ENCODE measurements at places on chromosomes 3 and 15.

- DNase-seq, result no peak
Observed at GRCh38 chr15:42401544-42402454, 42.5 kb downstream of the CAPN3 start.

DNA sequence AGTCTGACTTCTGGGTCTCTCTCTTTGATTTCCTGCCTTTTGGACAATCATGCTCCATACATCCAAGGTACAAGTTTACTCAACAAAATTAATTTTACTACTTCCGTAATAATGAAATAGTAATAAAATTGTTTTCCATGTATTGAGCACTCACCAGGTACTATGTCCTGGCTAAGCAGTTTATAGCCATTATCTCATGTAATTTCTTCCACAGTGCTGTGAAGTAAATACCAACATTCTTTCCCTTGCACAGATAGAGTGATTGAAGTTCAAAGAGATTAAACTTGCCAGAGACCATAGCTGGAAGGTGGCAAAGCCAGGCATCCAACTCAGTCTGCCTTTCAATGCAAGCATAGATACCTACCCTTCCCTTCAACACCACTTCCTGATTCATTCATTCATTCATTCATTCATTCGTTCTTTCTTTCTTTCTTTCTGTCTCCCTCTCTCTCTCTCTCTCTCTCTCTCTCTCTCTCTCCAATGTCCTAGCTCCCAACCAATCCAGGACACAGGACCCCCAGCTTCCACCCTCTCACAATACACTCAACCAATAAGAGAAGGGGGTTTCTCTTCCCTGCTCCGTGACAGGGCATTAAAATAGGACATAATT, 12.4 kb downstream of the THRB start:
- DNase-seq, result no peak

GRCh38 chr15:92184679-92185230, 208.9 kb upstream of the ST8SIA2 start:
- DNase-seq, result no peak

DNA sequence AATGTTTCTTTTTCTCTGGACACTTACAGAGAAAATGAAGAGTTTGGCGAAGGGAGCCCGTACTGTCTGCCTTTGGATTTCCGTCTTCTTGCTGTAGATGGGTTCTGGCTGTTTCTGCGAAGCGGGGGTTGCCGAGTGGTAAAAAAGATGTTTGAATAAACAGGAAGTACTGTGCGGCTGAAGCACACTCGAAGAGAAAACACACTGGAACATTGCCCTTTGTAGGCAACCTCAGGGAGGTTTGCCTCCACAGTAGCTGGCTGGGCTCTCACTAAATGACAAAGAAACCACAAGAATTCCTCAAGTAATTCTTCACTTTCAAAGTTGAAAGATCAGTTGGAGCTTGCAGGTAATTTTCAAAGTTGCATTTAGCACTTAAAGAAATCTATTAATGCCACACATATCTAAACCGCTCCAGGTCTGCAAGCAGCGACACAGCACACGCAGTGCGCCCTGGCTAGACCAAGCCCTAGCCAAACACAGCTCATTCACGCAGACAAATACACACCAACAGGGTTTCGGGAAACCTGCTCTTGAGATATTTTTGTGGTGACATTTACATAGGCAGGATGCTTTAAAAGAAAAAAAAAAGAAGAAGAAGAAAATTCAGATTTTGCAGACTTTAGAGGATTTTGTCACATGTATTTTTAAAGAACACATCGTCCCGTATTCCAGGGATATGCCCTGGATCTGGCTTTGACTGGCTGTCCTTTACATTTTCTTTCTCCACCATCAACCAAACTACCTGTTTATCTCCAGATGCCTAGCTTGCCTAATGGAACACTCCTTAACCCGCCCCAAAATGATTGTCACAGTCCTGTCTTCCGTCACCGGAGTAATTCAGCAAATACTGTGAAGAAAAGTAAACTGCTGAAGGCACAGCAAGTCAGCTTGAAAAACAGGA, 452.8 kb downstream of the FOXP1 start:
- DNase-seq, result peak; percentile 92

- DNase-seq, result peak; percentile 34
Observed at GRCh38 chr3:103295974-103296570, 861.3 kb downstream of the ZPLD1 start.

DNA sequence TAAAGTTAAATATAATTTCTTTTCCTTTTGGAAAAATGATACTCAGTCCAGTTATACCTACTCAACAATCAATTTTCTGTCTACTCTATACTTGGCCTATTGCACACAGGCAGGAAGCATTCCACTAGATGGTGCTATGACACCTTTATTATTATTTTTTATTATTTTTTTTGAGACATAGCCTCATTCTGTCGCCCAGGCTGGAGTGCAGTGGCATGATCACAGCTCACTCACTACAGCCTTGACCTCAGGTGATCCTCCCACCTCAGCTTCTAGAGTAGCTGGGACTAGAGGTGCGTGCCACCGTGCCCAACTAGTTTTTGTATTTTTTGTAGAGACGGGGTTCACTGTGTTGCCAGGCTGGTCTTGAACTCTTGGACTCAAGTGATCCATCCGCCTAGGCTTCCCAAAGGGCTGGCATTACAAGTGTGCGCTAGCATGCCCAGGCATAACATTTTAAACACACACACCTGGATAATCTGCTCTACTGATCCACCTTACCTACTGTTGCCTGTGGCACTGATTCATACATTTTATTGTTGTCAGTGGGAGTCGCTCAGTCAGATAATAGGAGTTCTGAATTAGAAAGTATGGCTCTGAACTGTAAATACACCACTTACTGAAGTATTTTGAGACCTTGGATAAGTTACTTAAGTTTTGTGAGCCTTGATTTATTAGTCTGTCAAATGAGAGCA, 56.2 kb downstream of the EIF3J start:
- DNase-seq, result peak; percentile 12

- no peak for DNase-seq
Observed at GRCh38 chr15:69435985-69436384, 16.6 kb upstream of the RPLP1 start.

DNA sequence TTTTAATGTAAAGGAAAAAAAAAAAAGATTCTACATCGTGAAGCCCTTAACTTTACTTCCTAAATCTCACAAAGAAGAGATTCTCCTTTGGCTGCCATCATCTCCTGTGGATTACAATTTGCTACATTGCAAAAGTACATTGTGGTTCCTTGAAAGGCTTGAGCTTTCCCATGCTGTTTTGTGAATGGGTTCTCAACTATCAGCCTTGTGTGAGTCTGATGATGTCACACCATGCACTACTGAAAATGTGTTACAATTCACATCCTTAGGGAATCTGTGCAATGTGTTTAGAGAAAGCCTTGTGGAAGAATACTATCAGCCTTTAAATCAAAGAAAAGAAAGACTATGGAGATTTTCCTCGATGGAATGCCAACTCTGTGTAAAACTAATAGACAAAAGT, 510.0 kb upstream of the ALCAM start:
- no peak for DNase-seq

DNA sequence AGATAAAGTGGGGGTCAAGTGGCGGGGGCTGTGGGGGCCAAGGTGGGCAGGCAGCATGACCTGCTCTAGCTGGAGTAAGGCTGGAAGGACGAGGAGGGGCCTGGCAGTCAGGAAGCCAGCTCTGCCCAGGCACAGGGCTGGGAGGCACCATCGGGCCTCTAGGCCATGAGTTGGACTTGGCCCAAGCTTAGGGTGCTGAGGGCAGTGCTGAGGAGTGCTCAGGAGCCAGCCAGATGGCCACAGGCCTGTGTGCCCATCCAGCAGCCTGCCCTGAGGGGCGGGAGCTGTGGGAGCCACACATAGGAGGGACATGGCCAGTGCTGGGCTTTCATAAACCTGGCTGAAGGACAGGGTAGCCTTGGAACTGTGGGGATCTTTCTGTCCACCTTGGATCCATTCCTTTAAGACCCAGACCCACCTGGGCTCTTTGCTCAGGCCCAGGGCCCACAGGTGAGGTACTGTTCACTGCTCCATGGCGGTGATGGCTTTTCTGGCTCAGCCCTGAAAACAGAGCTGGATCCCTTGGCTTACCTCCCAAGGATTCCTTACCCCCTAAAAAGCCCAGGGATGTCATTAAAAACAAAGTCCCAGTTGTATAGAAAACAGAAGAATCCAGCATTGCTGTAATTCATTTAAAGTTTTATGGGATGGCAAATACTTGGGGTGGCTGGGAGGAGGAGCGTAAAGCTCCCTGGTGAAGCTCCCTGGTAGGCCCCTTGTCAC, 137.0 kb downstream of the DNAJB8 start:
- no peak for DNase-seq

DNA sequence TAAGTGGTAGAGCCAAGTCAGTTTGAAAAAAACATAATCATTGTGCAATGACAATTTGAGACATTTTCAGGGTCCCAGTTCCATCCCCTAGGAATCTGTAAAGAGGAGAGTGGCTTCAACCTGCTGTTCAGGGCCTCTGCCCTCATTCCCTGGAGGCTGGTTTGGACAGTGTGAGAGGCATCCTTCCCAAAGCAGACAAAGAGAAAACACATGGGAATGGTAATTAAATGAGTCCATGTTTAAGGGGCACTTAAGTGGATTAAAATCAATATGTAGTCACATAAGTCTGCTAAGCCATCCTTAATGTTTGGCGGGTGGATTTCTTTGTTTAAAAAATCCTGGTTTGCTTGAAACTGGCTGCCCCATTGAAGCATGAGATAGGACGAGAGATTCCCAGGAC, 146.3 kb upstream of the CTDSPL start:
- DNase-seq, result no peak

- peak; percentile 35 for DNase-seq
Observed at GRCh38 chr3:159904911-159905310, 83.7 kb upstream of the IL12A start.

- no peak for DNase-seq
Observed at GRCh38 chr3:126682009-126682408, 22.0 kb upstream of the CHCHD6 start.

DNA sequence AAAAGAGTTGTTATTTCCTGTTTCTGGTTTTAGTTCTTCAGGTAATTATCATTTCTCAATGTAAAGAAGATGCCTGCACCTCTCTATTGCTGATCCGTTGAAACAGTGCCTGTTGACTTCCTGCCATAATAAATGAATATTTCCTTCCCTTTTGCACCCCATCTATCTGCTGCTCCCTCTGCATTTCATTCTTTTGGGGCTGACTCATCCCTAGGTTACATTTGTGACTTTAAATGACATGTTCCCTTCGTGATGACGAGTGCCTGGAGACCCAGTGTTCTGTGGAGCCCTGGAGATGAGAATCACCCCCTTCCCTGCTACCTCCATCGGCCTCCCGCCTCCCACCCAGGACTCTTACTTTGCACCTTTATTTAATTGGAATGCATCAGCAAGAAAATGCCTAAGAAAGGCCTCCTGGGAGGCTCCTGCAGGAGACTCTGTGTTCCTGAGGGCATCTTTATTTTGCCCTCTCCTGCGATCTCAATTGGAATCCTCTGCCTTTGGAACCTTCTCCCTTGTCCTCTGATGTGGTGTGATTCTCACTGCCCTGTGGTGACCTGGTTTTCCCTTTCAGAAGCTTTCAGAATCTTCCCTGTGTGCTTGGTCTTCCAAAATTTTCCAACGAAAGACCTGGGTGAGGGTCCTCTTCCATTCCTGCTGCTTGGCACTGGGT, 13.7 kb downstream of the LRRK1 start:
- no peak for DNase-seq

- DNase-seq, result peak; percentile 71
Observed at GRCh38 chr3:23712656-23713559, 92.8 kb upstream of the UBE2E1 start.

DNA sequence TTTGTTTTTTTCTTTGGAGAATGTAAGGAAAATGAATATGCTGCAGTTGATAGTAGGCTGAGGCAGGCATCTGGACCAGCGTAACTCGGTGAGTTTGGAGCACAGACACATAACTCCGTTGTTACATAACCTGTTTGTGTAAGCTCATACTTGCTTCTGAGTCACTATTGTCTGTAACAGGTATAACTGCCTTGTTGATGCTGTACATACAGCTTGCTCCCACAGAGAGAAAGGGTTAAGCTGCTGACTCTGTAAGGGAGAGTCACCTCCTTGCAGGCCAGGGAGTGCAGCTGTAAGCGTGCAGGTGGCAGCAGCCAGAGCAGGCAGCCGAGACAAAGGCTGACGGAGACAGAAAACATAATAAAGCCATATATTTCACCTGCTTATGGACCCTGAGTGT, 20.4 kb downstream of the RETNLB start:
- DNase-seq, result no peak

DNA sequence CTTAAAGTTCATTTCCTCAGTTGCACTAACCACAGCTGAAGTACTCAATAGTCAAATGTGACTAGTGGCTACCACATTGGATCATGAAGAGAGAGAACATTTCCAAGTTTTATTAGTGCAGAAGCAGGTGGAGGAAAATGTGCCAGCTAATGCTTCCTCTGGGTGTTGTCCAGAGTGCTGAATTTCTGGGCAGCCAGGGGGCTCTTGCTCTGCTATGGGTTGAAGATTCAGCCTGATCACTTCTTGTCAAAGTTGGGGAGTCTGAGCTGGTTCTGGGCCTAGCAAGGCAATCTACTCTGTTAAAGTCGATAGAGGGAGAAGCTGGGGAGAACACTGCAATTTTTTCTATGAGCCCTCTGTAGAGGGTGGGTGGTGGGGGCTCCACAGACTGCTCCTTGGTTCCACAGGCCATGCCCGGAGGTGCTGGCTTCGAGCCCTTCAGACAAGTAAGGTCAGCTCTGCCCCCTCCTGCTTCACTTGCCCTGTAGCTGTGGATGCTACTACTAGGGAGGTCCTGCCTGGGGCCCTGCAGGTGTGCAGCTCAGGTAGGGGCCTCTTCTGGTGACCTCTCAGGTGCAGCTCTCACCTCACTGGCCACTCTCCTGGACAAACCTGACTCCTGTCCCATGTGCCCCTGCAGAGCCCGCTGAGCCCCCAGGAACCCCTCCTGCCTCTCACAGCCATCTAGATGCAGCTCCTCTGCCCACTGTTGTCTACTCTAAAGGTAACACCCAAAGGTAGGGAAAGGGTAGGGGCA, 8.2 kb downstream of the ALG3 start:
- DNase-seq, result peak; percentile 65

DNA sequence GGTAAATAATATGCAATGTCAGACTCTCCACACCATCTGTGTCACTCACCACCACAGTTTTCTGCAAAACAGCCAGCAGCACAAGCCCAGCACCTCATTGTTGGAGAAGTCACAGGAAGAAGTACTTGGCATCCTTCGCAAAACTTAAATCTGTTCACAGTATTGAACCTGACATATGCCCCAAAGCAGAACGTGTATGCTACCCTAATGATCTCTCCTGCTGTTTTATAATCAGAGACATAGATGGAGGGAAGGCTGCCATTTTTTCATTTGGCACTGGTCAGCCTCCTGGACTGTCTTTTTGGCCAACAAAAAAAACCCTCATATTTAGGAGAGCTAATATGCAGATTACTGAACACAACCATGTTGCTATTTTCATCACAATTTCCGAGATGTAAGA, 1272.9 kb downstream of the ROBO1 start:
- no peak for DNase-seq

DNA sequence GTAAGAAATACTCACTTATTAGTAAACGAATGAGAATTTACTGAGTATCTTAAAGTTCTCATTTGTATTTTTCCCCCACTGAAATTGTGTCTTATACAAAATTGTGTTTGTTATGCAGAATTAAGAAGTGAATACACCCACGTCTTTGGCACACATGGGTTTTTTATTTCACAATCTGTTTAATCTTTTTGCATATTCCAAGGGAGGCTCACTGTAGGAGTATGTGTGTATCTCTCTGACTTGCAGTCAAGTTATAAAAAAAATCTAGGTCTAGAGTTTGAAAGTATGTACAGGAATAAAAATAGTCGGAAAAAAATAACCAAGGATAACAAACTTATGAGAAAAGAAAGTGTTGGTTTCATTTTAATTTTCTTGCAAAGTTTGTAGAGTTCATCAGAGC, 255.2 kb downstream of the PDCD6IP start:
- DNase-seq, result no peak

GRCh38 chr3:4750306-4750968, 228.8 kb upstream of the BHLHE40 start:
- DNase-seq, result peak; percentile 80

Data from astrocyte of the hippocampus (primary cell).